SK-N-DZ (cell line): ENCODE measurements at places on chromosomes 13 and 19.

GRCh38 chr13:35687336-35687735 lies 210.8 kb upstream of the MAB21L1 start:
- DNase-seq, result no peak

DNA sequence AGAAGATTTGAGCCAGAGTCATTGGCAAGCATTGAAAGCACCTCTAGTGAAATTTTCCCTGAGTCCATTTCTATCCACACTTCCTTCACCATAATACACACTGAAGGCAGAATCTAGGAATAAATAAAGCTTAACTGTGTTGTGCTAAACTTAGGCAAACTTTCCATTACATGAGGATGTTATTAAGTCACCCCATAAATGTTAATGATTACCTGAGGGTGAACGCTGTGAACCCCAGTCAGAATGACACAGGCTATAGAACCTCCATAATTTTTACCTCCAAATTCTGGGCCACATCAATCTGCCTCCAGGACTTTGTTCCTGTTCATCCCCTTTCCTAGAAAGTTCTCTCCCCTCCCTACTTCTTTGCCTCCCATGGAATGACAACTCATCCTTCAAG lies 71.0 kb downstream of the RAP2A start:
- DNase-seq, result no peak

DNA sequence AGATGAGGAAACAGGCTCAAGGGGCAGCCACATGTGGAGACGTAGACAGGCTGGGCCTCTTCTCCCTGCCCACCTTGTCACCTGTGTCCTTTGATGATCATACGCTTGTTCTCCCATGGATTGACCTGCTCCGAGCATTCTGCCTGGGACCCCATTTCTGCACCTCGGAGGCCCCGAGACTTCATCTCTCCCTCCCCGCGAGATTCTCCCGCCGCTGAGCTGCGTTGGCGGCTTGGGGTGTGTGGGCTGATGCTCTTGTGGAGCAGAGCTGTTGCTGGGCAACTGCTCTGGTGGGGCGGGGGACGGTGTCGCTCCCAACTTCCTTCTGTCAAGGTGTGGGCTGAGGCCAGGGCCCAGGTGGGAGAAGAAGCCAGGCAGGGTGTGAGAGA lies 22.1 kb downstream of the MAST3 start:
- DNase-seq, result no peak

- no peak for DNase-seq
Measured at GRCh38 chr13:32056316-32056715, 24.7 kb downstream of the FRY start.

DNA sequence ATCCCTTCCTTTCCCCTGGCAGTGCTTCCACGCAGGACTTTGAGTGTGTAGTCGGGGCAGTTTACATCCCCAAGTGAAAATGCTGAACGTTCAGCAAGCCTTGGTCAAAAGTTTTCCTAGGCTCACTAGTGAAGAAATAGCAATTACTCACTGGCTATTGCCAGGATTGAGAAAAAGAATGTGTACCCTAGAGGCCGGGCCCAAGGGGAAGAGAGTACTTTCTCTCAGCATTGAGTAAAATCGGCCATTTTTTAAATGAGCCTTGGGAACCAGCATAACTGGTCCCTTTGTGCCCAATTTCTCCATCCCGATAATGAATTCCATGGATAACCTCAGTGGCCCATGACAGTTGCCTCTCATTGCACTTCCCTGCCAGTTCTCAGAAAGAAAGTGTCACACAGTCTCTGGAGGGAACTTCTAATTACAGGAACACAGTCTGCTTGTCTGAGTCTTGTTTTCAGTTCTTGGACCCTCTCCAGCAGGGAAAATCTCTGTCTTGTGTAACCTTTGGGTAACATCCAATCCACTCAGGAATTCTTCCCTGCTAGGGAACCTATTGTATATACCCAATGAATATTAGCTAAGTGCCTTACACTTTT lies 7.3 kb upstream of the OR7D2 start:
- no peak for DNase-seq
